GM12864 (cell line): ENCODE measurements at places on chromosomes 2 and 18.

- DNase-seq: no peak
Observed at GRCh38 chr2:189466046-189466445, 24.8 kb downstream of the WDR75 start.

- no peak for DNase-seq
Observed at GRCh38 chr2:201698588-201699226, at the start of gene MPP4. MPP4 (minus strand) TSS chr2:201698644; CDS start chr2:201693954, 4,690 bp downstream.

DNA sequence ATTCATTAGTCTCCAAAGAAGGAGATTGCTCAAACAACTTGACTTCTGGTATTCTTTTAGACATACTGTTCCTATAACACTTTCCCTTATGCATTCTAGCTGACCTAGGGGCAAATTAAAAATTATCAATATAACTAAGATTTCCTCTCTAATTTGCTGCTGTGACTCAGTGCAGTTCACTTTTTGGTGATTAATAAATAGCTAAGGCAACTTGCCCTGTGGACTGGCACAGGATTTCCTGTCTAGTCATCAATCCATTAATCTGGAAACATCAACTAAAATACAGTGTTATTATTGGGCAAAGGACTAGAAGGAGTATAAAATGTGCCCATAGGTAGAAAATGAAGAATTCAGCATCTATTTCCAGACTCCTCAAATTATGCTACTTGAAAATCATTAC lies 83.5 kb upstream of the SERPINE2 start:
- no peak for DNase-seq

DNA sequence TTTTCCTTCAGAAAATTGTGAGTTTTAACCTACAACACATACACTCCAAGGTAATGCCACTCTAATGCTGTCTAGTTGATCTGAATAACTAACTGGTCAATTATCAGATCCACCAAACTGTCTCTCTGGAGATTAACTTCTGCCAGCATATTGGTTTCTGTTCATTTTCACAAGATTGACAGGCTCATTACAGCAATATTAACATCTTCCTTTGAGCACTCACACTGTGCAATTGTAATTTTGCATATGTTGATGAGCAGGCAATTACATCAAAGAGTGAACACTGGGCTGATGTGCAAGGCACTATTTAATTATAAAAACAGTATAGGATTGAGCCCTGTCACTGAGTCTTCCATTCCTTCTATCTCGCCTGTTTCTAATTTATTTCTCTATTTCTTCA lies 197.3 kb downstream of the SLC8A1 start:
- DNase-seq: no peak

DNA sequence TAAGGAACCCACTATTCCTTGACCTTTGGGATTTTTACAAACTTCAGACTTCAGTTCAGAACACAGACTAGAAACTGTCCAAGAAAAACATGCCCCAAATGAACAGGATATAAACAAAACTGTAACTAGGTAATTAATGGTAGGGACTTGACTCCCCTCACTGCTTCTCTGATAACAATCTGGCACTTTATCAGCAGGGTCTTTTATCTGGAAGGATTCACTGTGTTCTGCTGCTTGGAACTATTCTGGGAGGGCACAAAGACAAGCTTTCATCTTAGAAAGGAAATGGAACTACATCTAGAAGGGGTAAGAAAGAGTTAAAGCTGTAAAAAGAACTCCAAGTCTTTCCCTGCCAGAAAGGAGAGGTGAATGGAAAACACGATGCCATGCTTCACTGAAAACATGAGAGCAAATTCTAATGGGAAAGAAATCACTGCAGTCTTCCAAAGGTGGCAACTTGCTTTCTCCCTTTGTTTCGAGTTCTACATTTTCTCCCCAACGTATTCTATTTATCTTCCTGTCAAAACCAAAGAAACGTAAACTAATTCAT lies 181.2 kb downstream of the THADA start:
- no peak for DNase-seq

DNA sequence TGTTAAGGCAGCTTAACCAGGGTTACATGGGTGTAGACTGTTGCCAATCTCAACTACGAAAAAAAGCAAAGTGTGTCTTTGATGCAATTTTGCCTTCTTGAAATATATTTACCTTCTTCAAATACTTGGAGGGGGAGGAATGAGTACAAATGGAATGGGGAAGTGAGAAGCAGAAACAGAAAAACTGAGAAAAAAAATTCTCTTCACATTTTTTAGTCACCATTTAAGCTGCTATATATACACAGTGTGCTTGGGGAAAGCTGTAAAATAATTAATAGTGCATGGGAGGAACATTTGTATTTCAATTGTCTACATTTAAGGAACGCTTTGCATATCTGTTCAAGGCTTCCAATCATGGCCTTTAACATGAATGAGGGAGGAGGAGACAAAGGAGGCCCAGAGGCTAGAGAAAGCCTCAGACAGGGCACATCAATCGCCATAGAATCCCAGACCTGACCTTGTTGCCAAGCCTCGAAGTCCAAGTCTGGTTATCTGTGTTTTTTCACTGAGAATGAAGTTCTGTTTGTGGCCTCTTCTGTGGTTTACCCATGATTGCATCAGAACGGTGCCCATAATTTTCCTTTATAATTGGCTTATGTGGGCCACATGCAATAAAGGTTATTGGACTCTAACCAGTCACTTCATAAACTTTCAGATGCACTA lies 158.6 kb downstream of the PIK3C3 start:
- DNase-seq: no peak

DNA sequence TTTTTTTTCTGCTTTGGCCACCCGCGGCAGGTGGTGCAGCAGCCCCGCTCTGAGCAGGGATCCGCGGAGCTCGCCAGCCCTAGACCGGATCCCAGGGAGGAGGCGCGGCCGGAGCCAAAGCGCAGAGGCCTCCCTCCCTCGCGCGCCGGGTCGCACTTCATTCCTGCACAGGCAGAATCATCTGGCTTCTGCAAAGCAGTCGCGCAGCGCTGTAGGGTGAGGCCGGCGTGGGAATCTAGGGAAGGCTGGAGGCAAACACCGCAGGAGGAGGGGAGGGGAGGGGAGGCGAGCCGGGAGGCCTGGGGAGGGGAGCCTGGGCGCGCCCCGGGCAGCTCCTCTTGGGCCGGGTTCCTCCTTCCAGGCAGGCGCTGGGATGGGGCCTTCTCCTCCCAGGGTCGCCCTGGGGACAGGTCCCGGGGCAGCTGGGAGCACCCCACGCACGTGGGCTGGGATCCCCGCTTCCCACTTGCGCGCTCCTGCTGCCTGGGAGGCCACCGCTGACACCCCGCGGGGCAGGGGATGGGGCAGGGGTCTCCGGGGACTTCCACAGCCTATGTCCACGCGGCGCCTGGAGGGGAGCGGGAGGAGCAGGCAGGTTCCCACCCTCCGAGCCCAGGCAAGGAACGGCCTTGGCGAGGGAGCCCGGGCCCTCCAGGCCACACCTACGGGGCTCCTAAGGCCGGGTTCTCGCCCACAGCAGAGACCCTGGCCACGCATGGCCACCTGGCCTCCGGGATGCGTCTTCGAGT lies 45.0 kb downstream of the MBP start:
- DNase-seq: no peak

DNA sequence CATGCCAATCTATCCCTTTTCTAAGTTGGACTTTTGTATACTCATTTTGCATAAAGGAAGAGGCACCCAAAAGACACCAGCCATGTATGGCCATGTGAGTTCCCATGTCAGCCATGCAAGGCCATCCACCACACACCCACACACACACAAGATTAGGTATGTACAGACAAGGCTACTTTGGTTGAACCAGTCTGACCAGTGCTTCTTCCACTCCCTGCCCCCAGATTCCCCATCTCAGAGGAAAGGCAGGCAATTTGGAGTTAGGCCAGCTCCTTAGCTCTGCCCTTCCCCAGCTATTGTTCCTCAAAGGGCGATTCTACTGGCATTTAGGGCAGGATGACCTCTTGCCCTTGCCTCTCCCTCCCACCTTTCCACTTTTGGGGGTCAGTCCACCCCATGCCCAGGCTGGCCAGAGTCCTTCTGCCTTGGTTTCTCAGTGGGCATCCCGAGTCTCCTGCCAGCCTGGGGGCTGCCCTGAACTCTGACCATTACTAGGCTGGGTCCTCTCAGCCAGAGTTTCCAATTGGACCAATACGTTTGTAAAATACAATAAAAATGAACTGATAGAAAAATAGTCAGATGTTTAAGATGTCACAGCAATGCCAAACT lies 101.1 kb downstream of the ZBTB7C start:
- no peak for DNase-seq

DNA sequence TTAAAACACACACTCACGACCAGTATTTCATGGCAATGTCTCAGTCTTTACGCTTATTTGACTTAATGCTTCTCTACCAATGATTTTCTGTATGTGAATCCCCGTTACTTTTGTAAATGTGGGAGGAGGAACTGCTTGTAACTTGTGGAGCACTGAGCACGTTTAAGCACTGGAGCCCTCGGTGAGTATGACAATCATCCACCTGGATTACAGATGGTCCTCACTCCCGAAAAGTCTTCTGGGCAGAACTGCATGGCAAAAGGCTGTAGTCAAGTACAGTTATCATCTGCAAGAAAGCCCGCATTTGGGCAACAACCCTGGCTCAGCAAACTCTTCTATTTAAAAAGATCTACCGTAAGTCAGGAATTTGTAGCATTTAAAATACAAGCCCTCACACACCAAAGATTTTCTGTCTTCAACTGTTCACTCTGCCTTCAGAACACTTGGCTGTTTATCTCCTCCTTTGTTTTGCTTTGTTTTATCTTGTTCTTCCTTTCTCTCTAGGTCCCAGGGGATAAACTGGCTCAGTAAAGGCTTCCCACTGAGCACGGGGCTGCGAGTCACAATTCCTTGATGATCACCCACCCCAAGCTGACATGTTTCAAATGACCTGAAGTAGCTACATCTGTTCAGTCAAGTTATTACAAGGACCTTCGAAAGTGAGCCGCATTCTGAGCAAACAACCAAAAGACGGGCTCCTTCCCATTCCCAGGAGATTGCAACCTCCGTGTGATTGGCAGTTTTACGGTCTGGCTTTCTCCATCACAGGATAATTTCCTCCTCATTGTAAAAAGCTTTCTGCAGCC lies 102.2 kb downstream of the DLGAP1 start:
- no peak for DNase-seq

GRCh38 chr18:79987566-79987965 lies 797 bp downstream of the TXNL4A start:
- DNase-seq: no peak

DNA sequence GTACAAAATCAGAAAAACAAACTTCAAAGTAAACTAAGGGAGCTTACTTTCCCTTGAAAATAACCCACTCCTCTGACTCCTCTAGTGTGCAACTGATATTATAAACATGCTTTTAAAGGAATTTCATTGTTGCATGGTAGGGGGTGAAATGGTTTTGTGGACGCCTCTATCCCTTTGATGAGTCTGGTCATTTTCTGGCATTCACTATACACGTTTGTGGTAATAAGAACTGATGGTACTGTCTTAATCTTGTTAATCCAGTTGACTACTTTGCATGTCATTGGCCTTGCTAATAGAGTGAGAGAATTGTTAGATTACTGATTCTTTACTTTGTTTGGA lies 2.8 kb downstream of the INSIG2 start:
- DNase-seq: no peak

DNA sequence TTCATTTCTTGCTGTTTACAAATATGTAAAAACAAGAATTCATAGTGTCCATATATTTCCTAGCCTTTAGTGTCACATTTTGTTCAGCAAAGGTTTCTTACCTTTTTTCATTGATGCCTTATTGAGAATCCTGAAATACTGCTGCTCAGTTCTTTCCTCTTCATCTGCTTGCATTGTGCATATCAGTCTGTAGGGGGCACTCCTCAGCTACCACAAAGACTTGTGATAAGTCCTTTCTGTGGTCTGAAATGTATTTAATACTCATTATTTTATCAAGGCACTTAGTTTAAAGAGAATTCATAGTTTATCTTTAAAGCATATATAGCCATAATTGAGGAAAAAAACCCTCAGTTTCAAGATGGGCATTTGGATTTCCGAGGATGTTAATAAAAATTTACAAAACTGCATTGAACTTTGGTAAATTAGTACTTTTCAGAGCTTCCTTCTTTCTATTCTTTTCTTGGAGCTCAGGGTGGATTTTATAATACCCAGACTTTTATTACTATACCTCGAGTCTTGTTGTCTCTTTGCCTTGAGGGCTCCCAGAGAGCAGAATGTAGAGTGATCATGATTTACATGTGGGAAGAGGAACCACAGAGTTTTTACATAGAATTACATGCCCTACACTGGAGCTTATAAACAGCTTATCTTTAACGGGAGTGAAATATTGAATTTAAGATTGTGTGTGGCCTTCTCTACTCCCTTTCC lies 570.1 kb downstream of the PLCL1 start:
- peak; percentile 21 for DNase-seq

DNA sequence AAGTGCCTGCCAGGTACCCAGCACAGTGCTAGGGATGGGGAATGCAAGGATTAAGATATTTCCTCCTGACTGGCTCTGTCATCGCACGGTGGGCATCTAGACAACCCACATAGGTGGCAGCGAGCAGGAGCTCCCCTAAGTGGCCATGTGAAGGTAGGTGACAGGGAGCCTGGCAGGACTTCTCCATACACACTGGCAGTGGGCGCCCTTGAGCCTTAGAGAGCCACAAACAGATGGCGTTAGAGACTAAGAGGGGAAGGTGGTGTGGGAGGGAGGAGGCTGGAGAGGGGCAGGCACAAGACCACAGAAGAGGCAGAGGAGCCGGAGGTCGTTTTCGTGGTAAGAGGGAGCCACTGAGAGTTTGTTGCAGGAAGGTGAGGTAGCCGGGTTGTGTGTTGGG lies 15.2 kb downstream of the PRELID3A start:
- DNase-seq: no peak

- peak; percentile 40 for DNase-seq
Observed at GRCh38 chr18:55064760-55065159, 105.5 kb upstream of the CCDC68 start.

- no peak for DNase-seq
Observed at GRCh38 chr2:64837925-64838641, 151.1 kb upstream of the SLC1A4 start.

- DNase-seq: no peak
Observed at GRCh38 chr2:232295971-232296370, 82.6 kb upstream of the ALPP start.

GRCh38 chr18:50158866-50159653 lies 35.9 kb downstream of the MYO5B start:
- DNase-seq: no peak

- no peak for DNase-seq
Observed at GRCh38 chr18:31428211-31428610, 19.3 kb upstream of the DSG3 start.

GRCh38 chr18:36535202-36535935 lies 237.9 kb downstream of the FHOD3 start:
- DNase-seq: no peak

DNA sequence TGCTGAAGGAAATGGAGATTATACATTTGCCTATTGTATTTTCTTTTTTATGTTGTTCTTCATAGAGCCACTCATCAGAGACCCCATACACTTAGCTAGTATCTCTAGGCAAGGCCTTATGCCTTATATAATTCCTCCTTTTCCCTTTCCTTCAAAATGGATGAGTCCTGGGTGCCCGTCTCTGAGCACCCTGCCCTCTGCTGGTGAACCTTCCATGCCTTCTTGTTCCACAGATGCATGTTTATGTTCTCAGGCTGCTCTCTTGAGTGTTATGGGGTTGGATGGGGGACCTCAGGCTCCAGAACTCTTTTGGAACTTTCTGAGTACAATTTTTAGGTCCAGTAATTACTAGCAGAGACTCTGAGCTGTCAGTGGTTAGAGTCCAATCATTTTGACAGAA lies 368.6 kb upstream of the SPRED2 start:
- DNase-seq: no peak

GRCh38 chr18:29060349-29060748 lies 883.4 kb upstream of the CDH2 start:
- DNase-seq: no peak

GRCh38 chr18:10475276-10475653 lies 20.8 kb downstream of the APCDD1 start:
- no peak for DNase-seq
